Thyroid gland (tissue), 4 donors: ENCODE measurements at places on chromosomes 12 and 14. TPM values are rescaled to one million over a fixed set of nuclear protein-coding genes. Genes with fewer than 3 reads are reported as not detected.
A peak's percentile ranks its signal among the peaks of the same experiment; 100 is the strongest.

DNA sequence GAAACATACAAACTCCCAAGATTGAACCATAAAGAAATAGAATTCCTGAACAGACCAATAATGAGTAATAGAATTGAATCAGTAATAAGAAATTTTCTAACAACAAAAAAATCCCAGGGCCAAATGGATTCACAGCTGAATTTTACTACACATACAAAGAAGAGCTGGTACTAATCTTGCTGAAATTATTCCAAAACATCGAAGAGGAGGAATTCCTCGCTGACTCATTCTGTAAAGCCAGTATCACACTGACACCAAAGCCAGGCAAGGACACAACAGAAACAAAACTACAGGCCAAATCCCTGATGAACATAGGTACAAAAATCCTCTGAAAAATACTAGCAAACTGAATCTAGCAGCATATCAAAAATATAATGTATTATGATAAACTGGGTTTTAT lies 367.8 kb upstream of the CLEC14A start:
- H3K27ac ChIP-seq = no peak overlapping the region
- H3K27me3 ChIP-seq = no peaks in the 10 kb centered on the region
- H3K4me1 ChIP-seq = no peaks in the 10 kb centered on the region

- H3K36me3 ChIP-seq = peaks cover 12% of the 10 kb centered on the region
- H3K27me3 ChIP-seq = no peaks in the 10 kb centered on the region
- no peaks in the 10 kb centered on the region for H3K4me1 ChIP-seq
- DNase-seq = no peak
These were observed 27.3 kb upstream of the BBS10 start for GRCh38 chr12:76375470-76375869.

DNA sequence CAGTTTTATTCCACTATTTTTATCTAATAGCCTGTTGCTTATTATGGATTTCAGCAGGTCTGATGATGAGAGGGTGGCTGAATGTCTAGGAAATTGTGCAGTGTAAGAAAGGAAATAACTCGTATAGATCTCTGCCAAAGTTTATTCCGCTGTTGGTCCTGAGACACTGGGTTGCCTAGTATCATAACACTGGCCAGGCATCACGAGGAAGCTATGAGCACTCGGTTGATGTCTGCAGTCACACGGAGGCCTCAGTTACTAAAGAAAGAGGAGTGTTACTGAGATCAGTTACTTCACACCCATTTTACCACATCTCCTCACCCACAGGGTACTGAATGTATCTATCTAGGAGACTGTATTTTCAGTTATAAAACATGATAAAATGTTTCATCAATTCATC lies 21.9 kb downstream of the BHLHE41 start:
- DNase-seq = no peak
- no peak overlapping the region for H3K27ac ChIP-seq
- no peaks in the 10 kb centered on the region for H3K36me3 ChIP-seq
- no peak overlapping the region for H3K4me3 ChIP-seq

DNA sequence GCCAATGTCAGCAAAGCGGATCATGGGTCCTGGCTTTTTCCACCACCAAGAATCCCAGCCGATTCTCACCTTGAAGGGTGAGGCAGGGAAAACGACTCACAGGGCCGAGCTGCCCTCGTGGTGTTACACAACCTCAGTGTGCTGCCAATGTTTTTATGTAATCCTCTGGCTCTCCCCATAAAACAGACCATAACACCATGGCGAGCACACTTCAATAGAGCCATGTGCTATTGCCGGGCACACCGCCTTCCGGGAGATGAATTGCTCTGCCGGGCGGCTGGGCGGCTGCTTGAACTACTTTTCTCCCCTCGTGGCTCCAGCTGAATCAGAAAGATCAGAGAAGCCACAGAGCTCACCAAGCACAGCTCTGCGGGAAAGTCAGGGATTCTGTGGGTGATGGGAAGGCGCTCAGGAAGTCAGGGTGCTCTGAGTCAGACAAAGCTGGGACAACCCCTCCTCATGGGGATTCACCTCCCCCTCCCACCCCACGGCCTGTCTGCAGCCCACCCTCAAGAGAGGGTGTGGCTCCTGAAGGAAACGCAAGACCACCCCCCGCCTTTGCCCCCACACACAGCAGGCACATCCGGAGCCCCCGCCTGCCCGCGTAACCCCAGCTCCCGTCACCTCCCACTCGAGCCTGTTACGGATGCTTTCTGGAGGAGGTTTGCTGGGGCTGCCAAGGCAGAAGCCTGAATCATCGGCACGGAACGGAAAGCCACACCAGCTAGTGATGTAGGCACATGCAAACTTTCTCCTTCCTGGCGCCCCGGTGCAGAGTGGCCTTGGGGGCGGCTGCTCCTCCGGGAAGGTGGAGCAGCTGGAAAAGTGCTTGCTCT lies 1.8 kb downstream of the GALNT9 start:
- H3K4me3 ChIP-seq = no peak overlapping the region
- DNase-seq = peak; percentile 82
- peak overlapping the region; percentile 63 for H3K27ac ChIP-seq

DNA sequence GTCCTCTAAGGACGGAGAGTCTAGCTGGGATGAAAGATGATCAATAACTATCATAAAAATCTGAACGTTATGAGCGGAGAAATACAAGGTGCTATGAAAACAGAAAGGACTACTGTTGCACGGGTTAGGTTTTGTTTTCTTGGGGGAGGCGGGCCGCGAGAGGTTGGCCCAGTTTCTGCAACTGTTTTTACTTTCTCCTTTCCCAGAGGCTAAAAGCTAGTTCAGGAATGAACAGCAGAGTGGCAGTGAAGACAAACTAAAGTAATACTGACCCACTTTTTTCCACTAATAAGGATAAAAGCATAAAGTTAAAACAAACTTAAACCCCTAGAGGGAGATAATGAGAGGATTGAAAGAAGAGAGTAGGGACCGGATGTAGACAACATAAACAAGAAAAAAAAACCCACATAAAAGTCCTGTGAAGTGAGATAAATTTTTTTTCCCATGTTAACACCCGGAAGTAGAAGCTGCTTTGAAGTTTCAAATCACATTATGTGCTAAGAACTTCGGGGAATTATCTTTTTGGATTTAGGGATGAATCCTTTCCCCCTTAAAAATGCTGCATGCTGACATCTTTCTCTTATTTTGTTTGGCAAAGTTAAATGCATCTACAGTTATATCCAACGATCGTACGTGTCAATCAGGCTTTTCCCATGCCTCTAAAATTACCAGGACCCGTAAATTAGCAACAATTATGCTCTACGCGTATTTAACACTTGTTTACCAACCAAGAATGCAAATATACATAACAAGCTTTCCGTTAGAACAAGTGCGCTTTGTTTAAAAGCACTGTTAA lies 1.0 kb upstream of the CDK17 start:
- peaks cover 8% of the 10 kb centered on the region for H3K4me1 ChIP-seq
- no peaks in the 10 kb centered on the region for H3K27me3 ChIP-seq
- no peaks in the 10 kb centered on the region for H3K36me3 ChIP-seq

GRCh38 chr12:64323476-64324225 lies 66.9 kb downstream of the C12orf56 start:
- H3K36me3 ChIP-seq = no peaks in the 10 kb centered on the region
- no peaks in the 10 kb centered on the region for H3K4me1 ChIP-seq
- H3K27ac ChIP-seq = no peak overlapping the region

GRCh38 chr14:105203057-105203531 lies 22.0 kb upstream of the NUDT14 start:
- DNase-seq = peak; percentile 85
- H3K4me1 ChIP-seq = peaks cover 22% of the 10 kb centered on the region
- H3K36me3 ChIP-seq = no peaks in the 10 kb centered on the region
- H3K27ac ChIP-seq = no peak overlapping the region

GRCh38 chr14:95254288-95254687 lies 65.4 kb downstream of the CLMN start:
- DNase-seq = no peak
- H3K36me3 ChIP-seq = no peaks in the 10 kb centered on the region
- H3K27me3 ChIP-seq = no peaks in the 10 kb centered on the region
- no peak overlapping the region for H3K4me3 ChIP-seq

DNA sequence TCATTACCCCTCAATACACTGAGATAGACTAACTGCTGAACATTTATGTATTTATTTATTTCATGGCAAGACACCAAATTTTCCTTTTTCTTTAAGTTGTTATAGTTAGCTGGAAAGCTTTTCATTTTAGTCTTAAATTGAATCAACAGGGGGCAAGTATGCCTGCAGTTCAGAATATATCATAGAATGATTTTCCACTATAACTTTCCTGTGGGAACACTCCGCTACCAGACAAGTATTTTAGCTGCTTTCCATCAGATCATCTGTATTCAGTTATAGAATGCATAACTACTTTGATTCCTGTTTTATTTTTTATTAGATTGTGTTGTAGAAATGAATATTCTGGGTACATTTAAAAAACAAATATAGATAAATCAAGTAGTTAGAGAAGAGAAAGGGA lies 102.0 kb downstream of the SLC6A15 start:
- no peaks in the 10 kb centered on the region for H3K36me3 ChIP-seq
- no peak for DNase-seq
- H3K27ac ChIP-seq = no peak overlapping the region
- no peak overlapping the region for H3K4me3 ChIP-seq

- H3K27ac ChIP-seq = no peak overlapping the region
- H3K4me1 ChIP-seq = peaks cover 12% of the 10 kb centered on the region
- no peaks in the 10 kb centered on the region for H3K27me3 ChIP-seq
- H3K4me3 ChIP-seq = no peak overlapping the region
These were observed 40.6 kb upstream of the P2RX7 start for GRCh38 chr12:121092034-121092433.

GRCh38 chr12:124539084-124540041 lies 28.0 kb downstream of the NCOR2 start:
- no peak overlapping the region for H3K4me3 ChIP-seq
- no peaks in the 10 kb centered on the region for H3K27me3 ChIP-seq
- peaks cover 55% of the 10 kb centered on the region for H3K4me1 ChIP-seq
- DNase-seq = no peak

- DNase-seq = no peak
- H3K27me3 ChIP-seq = no peaks in the 10 kb centered on the region
- no peaks in the 10 kb centered on the region for H3K4me1 ChIP-seq
- H3K4me3 ChIP-seq = no peak overlapping the region
- no peaks in the 10 kb centered on the region for H3K36me3 ChIP-seq
- H3K27ac ChIP-seq = no peak overlapping the region
These were observed 88.6 kb downstream of the MAP1LC3B2 start for GRCh38 chr12:116647813-116648212.

- DNase-seq = no peak
- H3K36me3 ChIP-seq = no peaks in the 10 kb centered on the region
- no peaks in the 10 kb centered on the region for H3K27me3 ChIP-seq
These were observed 6.4 kb upstream of the CISTR start for GRCh38 chr12:53758081-53758729.

DNA sequence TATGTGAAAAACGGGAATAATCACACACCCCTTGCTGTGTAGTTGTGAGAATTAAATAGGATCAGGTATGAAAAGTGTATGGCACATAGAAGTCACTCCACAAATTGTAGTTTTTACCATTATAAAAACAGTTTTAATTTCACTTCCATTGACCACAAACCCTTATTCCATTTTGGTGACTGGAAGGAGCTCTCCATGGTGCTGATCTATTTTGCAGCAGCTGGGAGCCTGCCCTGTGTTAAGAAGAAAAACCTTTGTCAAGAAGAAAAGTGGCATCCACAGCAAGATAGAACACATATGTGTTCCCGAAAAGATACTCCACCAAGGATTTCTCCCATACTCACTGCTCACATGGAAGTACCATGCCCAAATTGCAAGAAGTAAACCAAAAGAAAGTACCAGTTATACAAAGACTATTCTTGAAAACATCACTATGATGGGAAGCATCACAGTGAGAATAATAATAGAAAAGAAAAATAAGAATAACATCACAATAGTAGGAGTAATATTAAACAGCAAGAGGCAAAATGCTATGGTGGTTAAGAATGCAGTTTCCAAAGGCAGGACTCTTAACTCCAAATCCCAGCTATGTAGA lies 58.7 kb downstream of the TUNAR start:
- peak; percentile 25 for DNase-seq
- H3K36me3 ChIP-seq = no peaks in the 10 kb centered on the region
- no peaks in the 10 kb centered on the region for H3K4me1 ChIP-seq
- no peak overlapping the region for H3K4me3 ChIP-seq
- no peak overlapping the region for H3K27ac ChIP-seq

GRCh38 chr12:51234530-51234929 lies 4.1 kb upstream of the DAZAP2 start:
- no peak overlapping the region for H3K27ac ChIP-seq
- peaks cover 5% of the 10 kb centered on the region for H3K4me1 ChIP-seq
- DNase-seq = no peak
- H3K27me3 ChIP-seq = no peaks in the 10 kb centered on the region
- H3K4me3 ChIP-seq = no peak overlapping the region

DNA sequence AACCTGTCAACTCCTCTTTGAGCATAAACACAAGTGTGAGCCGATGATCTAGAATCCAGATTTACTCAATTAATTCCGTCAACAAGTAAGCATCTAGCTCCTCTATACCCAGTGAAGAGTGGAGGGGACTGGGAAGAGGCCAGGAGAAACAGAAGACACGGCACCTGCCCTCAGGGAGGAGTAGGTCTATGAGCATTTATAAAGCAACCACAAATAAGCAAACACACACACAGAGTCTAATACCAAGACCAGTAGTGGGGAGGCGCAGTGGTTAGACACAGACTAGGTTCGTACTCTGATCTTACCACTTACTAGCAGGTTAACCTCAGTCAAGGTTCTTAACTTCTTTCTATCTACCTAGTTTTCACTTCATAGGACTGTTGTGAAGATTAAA lies 5.9 kb upstream of the FOXN3 start:
- no peak overlapping the region for H3K4me3 ChIP-seq
- no peaks in the 10 kb centered on the region for H3K27me3 ChIP-seq
- no peak for DNase-seq
- H3K27ac ChIP-seq = peak overlapping the region; percentile 42
- H3K36me3 ChIP-seq = no peaks in the 10 kb centered on the region

DNA sequence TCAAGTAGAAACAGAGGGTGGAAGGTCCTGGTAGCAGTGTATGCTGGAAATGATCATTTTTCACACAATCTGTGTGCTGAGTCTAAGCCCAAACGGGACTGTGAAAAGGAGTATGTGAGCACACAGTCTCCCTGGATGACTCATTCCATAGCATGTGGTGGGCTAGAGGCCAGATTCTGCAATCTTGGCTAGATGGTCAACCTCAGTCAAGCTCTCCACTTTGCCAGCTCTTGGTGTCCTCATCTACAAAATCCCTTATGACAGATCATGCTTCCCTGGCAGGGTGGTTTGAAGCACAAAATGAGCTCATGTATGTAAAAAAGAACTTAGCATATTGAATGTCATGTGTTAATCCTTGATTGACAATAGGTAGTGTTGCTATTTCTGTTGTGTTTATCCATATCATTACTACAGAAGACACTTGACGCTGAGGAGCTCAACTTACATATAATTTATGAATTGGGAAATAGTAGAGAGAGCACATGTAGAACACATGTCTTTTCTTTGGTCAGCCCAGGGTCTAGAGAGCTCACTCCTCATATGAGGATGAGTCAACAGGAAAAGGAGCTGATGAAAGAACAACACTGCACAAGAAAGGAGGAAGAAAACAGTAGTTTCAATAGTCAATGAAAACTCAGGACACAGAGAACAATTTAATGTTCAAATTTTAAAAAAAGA lies 517.5 kb downstream of the BCL11B start:
- no peaks in the 10 kb centered on the region for H3K36me3 ChIP-seq
- DNase-seq = no peak
- no peak overlapping the region for H3K27ac ChIP-seq
- peaks cover 14% of the 10 kb centered on the region for H3K4me1 ChIP-seq

TAS2R31 gene
- total RNA-seq = 11.4 TPM

ANKRD33 gene
- total RNA-seq = not detected

KRT85 gene
- not detected for total RNA-seq

JAG2 gene
- total RNA-seq = 3.9 TPM

TRPV4 gene
- total RNA-seq = 1.3 TPM

RAB15 gene
- total RNA-seq = 6.5 TPM

SERPINA12 gene
- total RNA-seq = not detected

CPM gene
- 25.7 TPM for total RNA-seq

TMEM119 gene
- total RNA-seq = 20.4 TPM

SRGAP1 gene
- 26.3 TPM for total RNA-seq
